Activated naive CD8-positive, alpha-beta T cell treated with anti-CD3 and anti-CD28 coated beads, Interleukin-2, amount 50 U/mL, for 16 hours (primary cell): ENCODE measurements at places on chromosomes 5 and 9.

GRCh38 chr5:16980983-16981382 lies 44.9 kb upstream of the MYO10 start:
- no peak for DNase-seq

DNA sequence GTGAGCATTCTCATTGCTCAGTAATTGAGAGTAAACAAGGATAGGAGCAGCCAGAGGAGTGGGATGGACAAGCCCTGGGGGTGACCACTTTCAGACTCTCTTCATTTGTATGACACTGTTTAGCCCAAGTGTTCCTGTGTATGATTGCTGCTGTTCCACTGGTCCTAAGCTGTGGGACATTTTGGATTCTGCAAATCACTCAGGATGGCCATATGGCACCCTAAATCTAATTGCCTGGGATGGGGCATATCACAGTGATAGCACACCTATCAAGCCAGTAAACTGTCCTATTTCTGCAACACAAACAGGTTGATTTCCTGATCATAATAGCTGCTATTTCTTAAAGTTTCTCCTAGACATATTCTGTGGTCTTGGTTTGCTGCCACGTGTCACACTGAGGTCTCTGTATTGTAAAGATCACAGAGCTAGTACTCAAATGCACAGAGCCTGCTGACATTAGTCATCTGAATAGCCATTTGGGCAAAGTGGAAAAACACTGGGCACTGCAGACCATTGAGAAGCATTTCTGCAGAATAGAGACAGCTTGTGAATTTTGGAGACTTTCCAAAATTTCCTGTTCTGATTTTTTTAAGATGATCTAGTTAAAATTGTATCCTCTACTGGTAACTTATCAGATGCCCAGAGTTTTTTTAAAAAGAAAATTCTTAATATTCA lies 320.2 kb downstream of the RFX3 start:
- no peak for DNase-seq

DNA sequence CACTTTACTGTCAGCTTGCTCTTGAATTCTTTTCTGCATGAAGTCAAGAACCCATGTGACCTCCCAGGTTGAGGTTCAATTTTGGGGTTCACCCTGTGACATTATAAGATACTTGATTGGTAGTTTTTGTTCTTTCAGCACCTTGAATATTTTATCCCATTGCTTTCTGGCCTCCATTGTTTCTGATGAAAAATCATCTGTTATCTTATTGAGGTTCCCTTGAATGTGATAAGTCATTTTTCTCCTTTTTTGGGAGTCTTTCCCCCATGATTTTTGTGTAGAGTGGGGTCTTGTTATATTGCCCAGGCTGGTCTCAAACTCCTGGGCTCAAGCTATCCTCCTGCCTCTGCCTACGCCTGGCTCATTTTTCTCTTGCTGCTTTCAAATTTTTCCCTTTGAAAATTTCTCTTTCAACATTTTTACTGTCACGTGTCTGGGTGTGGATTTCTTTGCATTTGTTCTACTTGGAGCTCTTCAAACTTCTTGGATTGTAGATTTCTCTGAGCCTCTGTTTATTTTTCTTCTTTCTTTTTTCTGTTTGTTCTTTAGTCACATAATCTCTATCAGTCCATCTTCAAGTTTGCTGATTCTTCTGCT lies 20.8 kb upstream of the SLC44A1 start:
- DNase-seq, result no peak

GRCh38 chr5:34011536-34011935 lies 3.7 kb upstream of the AMACR start:
- no peak for DNase-seq

DNA sequence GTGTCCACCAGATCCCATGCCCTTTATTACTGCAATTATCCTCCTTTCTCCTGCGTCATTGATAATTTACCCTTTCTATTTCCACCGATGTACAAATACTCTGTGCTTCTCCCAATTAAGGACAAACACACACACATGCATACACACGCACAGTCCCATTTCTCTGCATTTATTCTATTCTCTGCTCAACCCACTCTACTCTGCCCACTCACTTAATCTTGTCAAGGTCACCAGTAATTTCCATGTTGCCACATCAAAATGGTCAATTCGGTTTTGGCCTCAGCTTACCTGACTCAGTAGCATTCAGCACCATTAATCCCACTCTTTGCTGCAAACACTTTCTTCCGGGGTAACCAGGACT lies 14.6 kb upstream of the STRBP start:
- DNase-seq, result no peak

GRCh38 chr5:33291216-33292000 lies 149.4 kb upstream of the TARS1 start:
- DNase-seq, result no peak

DNA sequence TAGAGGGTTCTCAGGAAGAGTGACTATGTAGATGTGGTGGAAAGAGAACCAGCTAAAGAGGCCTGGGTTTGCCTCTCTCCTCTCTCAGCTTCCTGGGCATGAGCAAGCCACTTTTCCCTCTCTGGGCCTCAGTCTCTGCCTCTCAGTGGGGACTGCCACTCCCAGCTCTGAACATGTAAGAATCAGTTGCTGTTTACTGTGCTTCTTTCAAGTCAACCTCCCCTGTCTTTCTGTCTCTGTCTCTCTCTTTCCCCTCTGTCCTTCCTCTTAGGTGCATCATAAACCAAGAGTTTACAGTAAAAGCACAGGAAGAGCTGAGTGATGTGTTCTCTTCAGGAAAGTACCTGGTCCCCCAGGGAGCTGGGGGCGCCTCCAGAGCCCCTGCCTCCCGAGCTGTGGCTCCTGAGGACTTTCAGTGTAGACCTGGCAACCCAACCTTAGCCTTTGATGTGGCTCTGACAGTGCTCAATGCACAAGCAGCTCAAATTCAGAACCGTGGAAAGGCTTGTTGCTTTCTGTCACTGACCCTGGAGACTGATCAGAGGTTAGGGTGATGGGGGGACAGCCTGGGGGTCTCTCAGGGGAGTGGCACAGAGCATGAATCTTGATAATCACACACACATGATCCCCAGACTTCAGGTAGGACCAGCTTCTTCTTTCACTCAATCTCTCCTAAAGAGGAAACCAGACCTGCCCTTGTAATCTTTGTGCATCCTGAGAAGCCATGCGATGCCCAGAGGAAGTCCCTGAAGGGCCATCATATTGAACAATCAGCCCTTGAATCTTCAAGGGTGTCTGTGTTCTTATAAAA lies 59.4 kb upstream of the TNFSF8 start:
- no peak for DNase-seq

- DNase-seq, result no peak
Observed at GRCh38 chr5:42923710-42924109, 112.0 kb upstream of the SELENOP start.

DNA sequence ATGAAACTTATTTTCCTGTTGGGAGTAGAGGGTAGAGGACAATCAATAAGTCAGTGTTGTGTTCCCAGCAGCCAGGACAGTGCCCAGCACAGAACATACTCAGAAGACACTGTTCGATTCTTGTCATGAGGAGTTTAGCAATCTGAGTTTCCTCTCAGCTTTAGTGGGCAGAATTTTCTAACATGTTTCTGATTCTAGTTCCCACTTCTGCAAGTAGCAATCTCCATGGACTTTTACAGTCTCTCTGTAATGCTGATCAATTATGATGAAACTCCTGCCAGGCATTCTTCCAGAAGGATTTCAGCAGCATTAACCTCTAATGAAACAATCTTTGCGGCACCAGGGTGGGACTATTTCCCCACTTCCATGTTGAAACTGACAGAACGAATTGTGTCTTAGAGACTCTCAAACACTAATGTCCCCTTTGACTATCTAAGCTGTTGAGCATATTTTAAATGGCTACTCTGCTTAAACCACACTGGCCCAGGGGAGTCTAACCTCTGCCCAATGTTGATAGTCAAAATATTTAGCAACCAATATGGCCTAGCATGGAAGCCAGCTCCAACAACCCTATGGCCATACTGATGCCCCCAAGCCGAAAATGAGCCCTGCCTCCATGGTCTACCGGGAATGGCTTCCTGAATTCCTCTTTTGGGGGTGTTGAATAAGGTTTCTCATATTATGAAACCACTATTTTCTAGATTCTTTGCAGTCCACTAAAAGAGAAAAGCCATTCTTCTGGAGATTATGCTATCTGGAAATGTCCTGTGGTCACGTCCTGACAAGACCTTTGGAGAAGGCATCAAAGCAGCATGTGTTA lies 484.3 kb downstream of the BNC2 start:
- DNase-seq, result no peak

- DNase-seq, result no peak
Observed at GRCh38 chr5:89712134-89712700, 697.3 kb downstream of the CETN3 start.

DNA sequence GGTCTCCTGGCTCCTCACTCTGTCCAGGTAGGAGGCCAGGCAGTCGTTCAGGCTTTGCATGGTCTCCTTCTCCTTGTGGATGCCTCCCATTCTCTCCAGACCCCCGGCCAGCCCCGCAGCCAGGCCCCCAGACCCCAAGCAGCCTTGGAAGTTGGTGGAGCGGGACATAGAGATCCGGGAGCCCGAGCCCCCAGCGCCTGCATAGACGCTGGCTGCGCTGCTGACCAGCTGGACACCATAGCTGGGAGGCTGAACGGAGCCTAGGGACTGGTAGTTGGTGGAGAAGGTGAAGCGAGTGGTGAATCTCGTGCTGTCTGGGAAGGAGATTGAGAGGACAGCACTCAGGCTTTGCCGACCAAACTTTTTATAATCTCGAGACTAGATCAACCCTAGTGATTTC lies 35.9 kb downstream of the FOXI1 start:
- DNase-seq, result no peak

DNA sequence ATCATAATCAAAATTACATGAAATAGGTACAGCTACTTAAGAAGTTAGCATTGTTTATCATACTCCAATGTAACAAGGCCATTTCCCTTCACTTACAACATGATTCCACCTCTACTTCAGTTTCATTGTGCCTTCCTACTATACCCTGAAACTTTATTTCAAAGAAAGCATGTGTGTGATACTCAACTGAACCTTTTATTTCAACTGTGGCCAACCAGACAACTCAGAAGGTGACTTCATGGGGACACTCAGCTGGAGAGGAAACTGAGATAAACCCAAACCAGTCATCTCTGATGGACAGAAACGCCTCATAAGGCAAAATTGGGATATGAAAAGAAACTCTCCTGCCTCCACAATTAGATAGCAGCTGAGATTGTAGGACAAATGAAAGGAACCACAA lies 5.9 kb upstream of the TTC23L start:
- DNase-seq, result no peak

DNA sequence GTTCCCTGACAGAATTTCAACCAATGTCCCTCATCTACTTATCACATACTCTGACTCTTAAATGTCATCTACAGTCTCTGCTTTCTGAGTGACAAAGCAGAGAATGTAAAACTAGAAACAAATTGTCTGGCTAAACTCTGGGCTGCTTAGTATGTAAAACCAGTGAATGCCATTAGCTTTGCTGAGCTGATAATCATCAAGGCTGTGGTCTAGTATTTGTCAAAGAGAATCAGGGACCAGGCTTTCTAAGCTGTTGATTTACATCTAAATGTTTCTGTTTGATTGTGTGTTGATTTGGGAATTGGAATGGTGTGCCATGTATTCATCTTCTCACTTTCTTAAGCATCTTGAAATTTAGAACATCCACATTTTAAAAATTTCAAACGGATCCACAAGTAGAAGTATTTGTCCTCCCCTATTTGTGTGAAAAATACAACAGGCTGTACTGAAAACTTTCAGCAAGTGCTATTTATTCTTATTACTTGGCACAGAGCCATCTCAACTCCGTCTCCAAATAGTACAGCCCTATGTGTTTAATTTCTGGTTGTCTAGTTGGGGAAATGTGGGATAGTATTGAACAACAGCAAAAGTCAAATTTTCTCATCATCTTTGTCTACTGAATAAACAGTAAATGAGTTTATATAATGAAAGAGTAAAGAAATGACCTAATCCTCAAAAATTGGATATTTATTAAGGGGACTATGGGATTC lies 251.5 kb downstream of the KCTD16 start:
- DNase-seq, result no peak

- DNase-seq, result no peak
Observed at GRCh38 chr5:135826994-135827671, 7.3 kb upstream of the SLC25A48 start.

GRCh38 chr5:88957013-88957412 lies 74.0 kb upstream of the MEF2C start:
- no peak for DNase-seq

DNA sequence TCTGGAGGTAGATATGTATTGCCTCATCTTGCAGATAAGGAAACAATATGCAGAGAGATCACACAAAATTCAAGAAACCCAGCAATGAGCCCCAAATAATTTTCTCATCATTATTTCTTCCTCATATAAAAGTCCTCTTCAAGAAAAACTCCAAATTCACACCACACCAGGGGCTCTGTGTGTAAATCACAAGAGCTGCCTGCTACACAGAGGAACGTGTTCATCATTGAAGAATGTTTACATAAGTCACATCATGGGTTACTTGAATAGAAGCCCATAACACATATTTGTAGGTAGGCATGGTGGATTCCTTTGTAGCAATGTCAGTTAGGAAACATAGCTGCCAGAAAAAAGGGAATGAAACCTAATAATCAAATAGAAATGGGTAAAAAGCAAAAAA lies 308.1 kb upstream of the TLE4 start:
- DNase-seq, result no peak

GRCh38 chr5:139863855-139864558 lies 68.4 kb downstream of the PSD2 start:
- DNase-seq, result no peak

- no peak for DNase-seq
Observed at GRCh38 chr5:176695073-176695472, 47.8 kb downstream of the TSPAN17 start.

- no peak for DNase-seq
Observed at GRCh38 chr9:124960409-124960752, 19.5 kb upstream of the GOLGA1 start.

DNA sequence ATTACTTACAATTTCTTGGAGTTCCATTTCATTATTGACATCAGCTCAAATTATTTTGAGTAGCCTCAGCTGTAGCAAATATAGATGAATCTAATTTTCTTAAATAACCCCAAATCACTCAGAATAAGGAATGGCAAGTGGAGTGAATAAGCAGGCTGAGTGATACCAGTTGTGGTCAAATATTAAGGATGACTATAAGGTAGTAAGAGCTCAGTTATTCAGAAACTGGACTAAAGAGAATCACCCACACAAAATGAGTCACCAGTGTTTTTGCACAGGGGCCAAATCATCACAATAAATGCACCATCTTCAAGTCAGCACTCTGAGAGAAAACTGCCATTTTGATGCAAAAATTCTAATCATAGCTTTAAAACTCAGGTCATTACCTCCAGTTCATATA lies 128.9 kb upstream of the TARS1 start:
- DNase-seq, result no peak

DNA sequence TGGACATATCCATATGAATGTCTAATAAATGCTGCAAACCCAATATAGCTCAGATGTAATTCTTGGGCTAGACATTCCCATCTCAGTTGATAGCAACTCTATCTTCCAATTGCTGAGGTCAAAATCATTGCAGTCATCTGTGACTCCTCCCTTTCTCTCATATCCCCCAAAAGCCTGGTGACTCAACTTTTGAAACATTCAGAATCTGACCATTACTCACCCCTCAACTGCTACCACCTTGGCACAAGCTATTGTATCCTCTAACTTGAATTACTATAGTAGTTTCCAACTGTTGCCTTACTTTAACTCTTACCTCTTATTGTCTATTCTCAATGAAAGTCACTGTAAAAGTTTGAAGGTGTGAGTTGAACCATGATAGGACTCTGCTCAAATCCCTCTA lies 600.1 kb upstream of the RGMB start:
- DNase-seq, result no peak
